ENCODE measurements at places on chromosomes 2 and 18. TPM values are rescaled to one million over a fixed set of nuclear protein-coding genes. Genes with fewer than 3 reads are reported as not detected.

DNA sequence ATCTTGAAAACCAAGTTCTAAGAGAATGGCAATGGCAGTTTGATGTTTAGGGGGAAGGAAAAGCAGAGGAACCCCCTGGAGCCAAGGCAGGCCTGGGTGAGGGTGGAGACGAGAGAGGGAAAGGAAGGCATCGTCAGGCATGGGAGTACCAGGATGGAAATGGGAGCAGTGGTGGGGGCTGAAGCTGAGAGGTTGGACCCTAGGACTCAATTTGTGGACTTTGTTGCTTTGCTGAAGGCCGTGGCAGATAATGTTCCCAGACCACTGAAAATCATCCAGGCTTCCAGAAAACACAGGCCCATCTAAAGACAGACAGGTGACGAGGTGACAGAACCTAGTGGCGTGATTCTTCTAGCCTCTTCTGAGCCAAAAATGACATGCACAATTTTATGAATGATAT is 4.9 kb downstream of the NPAS2 start:
- DNase-seq = no peak

DNA sequence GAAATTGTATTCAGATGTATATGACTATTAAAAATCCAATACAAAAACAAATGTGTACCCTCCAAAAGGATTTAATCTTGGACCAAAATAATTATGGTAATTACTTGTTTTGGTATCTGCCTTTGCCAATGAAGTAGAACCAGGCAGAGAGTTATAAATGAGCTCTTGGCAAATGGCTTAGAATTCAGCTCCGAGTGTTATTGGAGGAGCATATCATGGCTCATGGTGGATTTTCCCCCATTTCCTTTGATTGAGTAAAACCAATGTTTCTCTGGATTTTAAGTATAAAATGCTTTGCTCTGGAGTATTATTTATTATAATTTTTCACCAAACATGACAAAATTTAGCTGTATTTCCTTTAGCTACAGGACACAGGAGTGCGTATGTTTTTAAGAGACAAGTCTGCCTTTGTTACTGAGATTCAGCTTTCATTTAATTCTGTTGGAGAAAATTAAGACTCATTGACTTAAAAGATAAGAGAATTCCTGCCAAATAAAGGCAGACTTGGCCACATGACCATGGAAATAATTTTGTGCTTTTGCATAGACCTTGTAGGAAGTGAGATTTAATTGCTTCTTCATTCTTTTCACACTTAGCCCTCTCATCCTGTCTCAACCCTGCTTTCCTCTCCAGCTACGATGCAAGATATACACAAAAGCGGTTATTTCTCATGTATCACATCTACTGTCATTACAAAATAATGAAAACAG is 281.0 kb upstream of the SOX11 start:
- DNase-seq = no peak

- peak; percentile 12 for DNase-seq
Measured at GRCh38 chr18:28581521-28582071, 404.7 kb upstream of the CDH2 start.

DNA sequence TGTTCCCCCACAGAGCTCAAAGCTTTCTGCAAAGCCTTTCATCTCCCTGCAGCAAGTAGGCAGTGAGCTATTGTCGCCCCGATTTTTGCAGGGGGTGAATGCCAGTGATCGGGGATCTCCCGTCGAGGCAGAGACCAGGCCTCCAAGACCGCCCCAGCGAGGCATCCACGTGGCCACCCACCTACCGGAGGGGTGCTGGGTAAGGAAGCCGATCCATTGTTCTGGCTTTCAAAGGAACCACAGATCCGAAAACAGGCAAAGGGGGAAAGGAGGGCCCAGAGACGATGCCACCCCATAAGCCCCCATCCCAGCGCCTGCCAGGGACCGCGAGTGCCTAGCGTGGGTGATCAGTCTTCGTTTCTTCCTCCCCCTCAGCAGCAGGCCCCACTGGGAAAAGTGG is 2.4 kb downstream of the ADRA2B start:
- no peak for DNase-seq

GRCh38 chr18:76456823-76457222 is 38.2 kb downstream of the ZNF516 start:
- DNase-seq = no peak

- DNase-seq = no peak
Measured at GRCh38 chr2:21779786-21780185, 656.0 kb downstream of the TDRD15 start.

DNA sequence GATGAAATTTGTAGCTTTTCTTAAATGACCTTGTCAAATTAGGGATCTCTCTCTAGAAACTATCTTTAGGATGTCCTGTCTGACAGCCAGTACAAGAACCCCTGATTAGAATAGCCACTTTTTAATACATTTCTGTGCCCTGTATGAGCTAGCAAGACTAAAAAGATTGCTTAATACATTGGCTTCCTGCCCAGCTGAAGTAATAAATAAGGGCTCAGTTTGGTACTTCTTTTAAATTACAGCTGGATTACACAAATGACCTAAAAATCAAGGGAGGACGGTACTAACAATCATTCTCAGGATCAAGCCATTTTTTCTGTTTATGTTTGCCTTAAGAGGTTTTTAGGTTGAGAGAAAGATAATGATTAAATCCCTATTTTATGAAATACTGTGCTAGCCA is 11.6 kb upstream of the OLA1 start:
- peak; percentile 22 for DNase-seq

- peak; percentile 2 for DNase-seq
Measured at GRCh38 chr2:122433123-122433754, 677.8 kb downstream of the TSN start.

- DNase-seq = no peak
Measured at GRCh38 chr18:14943967-14944636, 196.1 kb downstream of the ANKRD30B start.

DNA sequence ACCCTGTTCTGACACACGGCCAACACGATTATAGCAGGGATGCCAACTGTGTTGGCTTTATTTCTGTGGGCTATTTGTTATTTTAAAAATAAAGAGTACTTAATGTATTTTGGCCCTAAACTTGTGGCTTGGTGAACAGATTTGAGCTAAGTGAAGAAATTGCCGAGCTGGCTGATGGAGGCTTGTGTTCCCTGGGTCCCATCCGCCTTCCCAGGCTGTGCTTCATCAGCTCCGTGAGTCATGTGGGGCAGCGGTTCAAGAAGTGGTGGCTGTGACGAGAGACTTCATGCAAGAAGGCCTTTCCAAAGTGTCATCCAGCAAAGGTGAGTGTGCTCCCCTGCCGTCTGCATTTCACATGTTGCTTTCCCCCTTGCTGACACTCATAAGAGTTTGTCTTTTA is 73.6 kb upstream of the NCK2 start:
- no peak for DNase-seq

DNA sequence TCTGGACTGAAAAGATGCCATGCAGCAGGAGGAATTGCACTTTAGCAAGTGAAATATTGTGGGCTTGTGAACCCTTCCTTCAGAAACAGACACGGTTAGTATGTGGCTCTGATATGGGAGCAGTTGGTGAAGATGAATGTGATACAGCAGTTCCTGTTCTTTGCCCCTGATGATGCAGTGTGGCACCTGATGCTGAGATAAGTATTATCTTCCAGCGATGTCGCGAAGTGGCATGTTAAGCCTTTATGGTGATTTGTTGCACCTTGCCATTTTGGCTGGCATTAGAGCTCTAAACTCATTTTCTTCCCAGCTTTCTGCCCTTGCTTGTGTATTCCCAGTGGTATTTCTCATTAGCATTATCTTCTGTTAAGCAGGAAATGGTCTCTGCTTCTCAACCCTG is 441.6 kb upstream of the RAB12 start:
- no peak for DNase-seq

- no peak for DNase-seq
Measured at GRCh38 chr2:20176760-20177159, 48.2 kb downstream of the SDC1 start.

GRCh38 chr18:45839414-45840395 is 14.2 kb downstream of the SIGLEC15 start:
- DNase-seq = no peak

DNA sequence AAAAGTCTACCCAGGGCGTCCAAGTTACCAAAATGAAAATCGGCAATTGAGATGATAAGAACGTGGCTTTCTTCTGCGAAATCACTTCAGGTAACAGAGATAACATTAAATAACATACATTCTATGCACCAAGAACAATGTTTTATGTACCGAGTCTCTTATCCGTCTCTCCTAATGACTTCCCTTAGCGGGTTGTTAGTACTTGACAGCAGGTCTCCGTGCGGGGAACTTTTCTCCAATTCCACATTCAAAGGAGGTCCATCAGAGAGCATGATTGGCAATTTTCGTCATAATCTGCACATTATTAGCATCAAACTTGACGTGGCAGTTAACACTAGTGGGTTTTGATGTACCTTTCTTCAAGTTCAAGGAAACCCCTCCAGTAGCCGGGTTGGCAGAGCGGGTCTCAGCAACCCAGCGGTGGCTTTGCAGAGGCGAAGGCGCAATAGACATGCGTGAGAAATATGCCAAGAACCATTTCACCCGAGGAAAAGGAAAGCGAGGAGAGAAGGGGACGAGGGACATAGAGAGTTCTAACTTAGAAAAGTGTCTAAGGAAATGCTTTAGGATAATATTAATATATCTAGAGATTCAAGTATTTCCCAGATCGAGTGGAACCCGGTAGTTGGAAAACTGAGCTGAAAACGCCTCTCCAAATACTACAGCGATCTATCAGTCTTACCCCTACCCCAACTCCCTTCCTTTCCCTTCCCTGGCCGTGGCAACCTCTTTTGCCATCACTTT is 5.0 kb downstream of the EVX2 start:
- DNase-seq = no peak

- no peak for DNase-seq
Measured at GRCh38 chr18:23406271-23406787, 46.8 kb upstream of the RIOK3 start.

- DNase-seq = peak; percentile 71
Measured at GRCh38 chr2:175690113-175690837, 311.8 kb downstream of the LNPK start.

- DNase-seq = no peak
Measured at GRCh38 chr2:42974721-42975717, 182.6 kb upstream of the HAAO start.

DNA sequence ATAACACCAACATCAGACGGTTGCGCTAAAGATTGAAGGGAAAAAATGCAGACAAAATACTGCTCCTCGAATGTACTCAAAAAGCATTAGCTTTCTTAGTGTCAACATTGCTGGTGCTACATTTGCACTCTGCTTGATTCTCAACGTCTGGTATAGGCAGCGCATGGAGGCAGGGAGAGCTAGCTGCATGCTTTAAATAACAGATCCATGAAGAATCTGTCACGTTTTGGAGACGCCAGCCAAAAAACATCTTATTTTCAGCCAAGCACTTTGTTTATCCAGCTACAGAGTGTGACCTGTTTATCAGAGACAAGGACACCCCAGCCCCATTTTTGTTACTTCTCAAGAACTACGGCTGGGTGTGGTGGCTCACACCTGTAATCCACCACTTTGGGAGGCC is 59.5 kb downstream of the APOB start:
- DNase-seq = no peak

DNA sequence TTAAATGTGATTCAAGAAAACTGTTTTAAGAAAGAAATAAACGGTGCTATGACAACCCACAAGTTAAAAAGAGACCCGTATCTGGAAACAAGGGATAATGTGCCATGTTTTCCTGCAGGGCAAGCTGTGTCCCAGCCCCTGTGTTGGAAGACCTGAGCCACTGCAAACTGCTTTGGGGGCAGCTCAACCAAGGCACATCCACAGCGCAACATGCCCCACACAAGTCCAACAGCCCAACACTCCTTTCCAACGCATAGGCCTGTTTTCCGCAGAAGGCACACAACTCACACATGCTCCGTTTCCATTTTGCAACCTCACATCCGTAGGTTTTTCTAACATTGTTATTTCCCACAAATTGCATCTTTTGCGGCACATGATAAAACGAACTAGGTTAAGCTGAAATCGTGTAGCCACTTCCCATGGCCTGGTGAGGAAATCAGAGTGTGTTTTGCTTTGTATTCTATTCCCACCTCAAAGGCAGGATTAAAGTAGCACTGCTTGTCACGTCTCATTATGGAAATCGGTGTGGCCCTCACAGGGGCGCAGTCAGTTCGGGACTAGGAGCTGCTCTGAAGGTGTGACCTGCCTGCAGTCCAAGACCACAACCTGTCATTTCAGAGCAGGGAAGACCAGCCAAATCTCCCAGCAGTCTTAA is 50.5 kb upstream of the ZNF516 start:
- no peak for DNase-seq

DNA sequence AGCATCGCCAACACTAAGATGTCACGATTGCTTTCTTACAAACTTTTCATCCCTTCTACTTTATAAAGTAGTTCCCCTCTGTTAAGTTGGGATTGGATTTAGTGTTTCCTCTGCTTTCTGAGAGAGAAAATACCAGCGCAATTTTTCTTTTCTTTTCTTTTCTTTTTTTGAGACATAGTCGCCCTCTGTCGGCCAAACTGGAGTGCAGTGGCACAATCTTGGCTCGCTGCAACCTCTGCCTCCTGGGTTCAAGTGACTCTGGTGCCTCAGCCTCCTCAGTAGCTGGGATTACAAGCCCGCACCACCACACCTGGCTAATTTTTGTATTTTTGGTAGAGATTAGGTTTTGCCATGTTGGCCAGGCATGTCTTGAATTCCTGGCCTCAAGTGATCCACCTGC is 9.0 kb downstream of the RELCH start:
- no peak for DNase-seq

DNA sequence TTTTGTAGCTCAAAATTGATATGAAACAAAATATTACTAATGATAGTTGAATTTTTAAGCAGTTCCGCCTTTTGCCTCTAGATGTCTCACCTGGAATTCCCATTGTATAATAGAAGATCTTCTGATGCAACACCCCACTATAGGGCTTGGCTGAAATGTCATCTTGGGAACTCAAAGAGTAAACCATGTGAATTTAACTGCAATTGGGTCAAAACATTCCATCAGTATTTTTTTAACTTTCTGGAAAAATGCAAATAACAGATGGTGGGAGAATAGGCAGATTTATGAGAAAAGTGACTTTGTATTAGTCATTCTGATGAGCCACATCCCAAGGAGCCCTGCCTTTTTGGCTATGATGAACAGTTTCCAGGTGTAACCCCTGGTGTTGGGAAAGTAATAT is 489.9 kb downstream of the NYAP2 start:
- peak; percentile 6 for DNase-seq

C2orf80 gene
- polyA plus RNA-seq = 0.46 TPM

TMEM200C gene
- 1.6 TPM for polyA plus RNA-seq

PCARE gene
- 0.41 TPM for polyA plus RNA-seq

SRD5A2 gene
- 0.11 TPM for polyA plus RNA-seq

GKN2 gene
- polyA plus RNA-seq = not detected

ENOSF1 gene
- polyA plus RNA-seq = 58.9 TPM

ARHGAP28 gene
- 80.9 TPM for polyA plus RNA-seq

ANKRD36B gene
- polyA plus RNA-seq = 23.1 TPM

MEIS1 gene
- polyA plus RNA-seq = 314 TPM

ESPNL gene
- 0.86 TPM for polyA plus RNA-seq

IKZF2 gene
- 13.3 TPM for polyA plus RNA-seq

WDSUB1 gene
- polyA plus RNA-seq = 16.3 TPM
